ENCODE measurements at places on chromosomes 7 and 10. TPM values are rescaled to one million over a fixed set of nuclear protein-coding genes. Genes with fewer than 3 reads are reported as not detected.

GRCh38 chr10:113216102-113216501 lies 266.1 kb downstream of the TCF7L2 start:
- H3K4me1 ChIP-seq = no peaks in the 10 kb centered on the region
- no peaks in the 10 kb centered on the region for H3K36me3 ChIP-seq
- no peaks in the 10 kb centered on the region for H3K27me3 ChIP-seq
- DNase-seq = no peak
- no peak overlapping the region for H3K4me3 ChIP-seq
- no peak overlapping the region for H3K27ac ChIP-seq

DNA sequence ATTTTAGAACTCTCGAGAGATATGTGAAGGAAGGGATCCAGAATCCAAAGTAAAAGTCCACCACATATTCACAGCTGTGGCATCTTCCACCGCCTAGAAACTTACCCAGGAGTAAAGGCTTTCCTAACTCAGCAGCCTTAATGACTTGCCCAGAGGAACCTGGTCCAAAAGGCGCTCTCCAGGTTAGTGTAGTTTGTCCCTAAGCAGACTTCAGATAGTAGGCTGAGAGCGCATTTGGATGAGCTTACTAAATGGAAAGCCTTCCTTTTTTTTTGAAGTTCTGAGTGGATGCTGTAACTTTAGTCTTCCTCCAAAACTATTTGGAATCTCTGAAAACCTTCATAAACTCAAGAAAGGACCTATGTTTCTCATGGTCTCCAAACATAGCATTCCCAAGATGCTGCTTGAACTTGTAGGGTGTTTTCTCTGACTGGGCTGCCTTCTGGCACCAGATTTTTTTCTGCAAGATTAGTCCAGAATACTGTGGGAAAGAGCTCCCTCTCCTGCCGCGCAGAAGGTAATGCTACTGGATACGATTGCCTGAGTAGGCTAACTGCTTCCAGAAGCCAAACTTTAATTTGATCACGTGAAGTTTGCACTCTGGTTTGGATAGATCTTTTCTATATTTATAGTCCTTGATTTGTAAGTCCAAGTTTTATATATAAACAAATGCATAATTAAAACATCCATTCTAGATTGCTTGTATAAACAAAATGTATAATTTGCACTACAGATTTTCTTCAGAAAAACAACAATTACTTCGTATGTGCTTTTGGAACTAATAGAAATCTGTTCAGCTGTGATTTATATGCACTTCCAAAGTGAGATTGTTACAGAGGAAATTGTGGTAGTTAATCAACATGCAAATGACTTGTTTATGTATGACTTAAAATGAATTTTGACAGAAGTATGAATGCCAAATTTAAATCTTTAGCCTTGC lies 19.6 kb upstream of the GPR37 start:
- no peak for DNase-seq
- H3K27me3 ChIP-seq = no peaks in the 10 kb centered on the region
- H3K27ac ChIP-seq = no peak overlapping the region
- H3K4me1 ChIP-seq = no peaks in the 10 kb centered on the region
- H3K4me3 ChIP-seq = no peak overlapping the region

HSPA12A gene
- 5.5 TPM for total RNA-seq

DNA sequence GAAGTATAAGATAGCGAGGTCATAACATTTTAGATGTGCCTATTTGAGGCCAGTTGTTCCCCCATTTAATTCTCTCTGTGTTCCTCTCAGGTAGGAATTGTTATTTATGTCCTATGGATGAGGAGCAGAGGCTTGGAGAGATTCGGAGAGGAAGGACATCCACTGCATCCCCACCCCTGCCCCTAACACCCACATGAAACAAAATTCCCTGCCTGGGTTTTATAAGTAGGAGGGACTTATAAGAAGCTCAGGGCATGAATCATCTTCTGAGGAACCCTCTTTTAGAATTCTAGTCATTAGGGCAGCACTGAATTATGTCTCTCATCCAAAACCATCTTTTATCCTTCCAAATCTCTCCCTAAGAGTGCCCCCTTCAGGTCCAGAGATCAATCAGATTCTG lies 5.0 kb downstream of the CHAT start:
- H3K4me3 ChIP-seq = no peak overlapping the region
- H3K4me1 ChIP-seq = peaks cover 4% of the 10 kb centered on the region
- H3K27me3 ChIP-seq = no peaks in the 10 kb centered on the region
- no peak for DNase-seq
- no peak overlapping the region for H3K27ac ChIP-seq

GRCh38 chr10:92420546-92421275 lies 129.7 kb downstream of the MARCHF5 start:
- H3K27me3 ChIP-seq = no peaks in the 10 kb centered on the region
- no peaks in the 10 kb centered on the region for H3K4me1 ChIP-seq
- H3K27ac ChIP-seq = no peak overlapping the region
- no peaks in the 10 kb centered on the region for H3K36me3 ChIP-seq

DNA sequence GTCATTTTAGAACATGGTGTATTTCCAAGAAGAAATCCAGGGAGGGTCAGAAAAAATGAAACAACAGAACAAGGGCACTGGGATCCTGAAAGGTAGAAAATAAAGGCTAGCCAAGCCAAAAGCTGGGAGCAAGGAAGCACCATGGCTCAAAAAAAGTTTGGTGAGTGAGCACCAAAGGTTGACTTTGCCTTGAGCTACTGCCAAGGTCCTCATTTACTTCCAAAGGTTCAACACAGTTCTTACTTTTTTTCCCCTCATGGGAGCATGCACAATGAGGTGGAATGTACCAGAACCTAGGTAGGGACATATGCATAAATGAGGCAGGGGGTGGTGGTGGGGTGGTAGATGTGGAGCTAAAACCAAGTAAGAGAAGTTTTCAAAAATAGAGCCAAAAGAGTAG lies 182.8 kb downstream of the CPEB3 start:
- no peak overlapping the region for H3K4me3 ChIP-seq
- peaks cover 3% of the 10 kb centered on the region for H3K4me1 ChIP-seq
- H3K36me3 ChIP-seq = no peaks in the 10 kb centered on the region
- no peak for DNase-seq
- H3K27ac ChIP-seq = no peak overlapping the region

DNA sequence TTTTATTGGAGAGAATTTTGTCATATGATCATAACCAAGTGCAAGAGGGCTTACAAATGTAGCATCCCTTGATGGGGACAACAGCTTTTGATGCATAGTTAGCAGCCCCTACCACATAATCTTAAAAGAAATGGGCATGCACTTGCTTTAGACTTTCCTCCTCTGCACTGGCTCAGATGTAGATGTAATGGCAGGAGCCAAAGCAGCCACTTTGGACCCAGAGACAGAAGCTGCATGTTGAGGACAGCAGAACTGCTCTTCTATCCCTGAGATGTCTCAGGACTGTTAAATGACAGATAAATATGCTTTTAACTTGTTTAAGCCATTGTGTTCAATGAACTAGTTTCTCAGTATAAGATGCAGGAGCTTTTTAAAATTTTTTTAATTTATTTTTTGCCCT lies 450.7 kb downstream of the TYW1 start:
- no peak for DNase-seq
- H3K4me3 ChIP-seq = no peak overlapping the region
- no peaks in the 10 kb centered on the region for H3K4me1 ChIP-seq
- no peaks in the 10 kb centered on the region for H3K27me3 ChIP-seq
- no peaks in the 10 kb centered on the region for H3K36me3 ChIP-seq

DNA sequence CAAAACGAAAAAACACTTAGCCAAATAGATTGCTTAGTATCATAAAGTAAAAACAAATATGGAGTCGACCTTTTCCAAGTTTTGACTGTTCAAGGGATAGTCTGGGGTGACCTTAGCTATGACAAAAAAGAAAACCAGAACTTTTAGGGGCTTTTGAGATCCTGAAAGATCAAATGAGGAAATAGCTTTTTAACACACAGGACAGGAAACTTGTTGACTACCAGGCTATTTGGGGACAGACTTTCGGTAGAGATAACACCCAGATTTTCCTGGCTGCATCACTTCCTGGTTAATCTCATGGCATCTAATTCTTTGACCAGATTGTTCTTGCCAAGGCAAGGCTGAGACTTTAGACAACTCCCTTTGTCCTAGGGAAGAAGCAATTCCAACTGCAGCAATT lies 34.5 kb upstream of the EGR2 start:
- H3K4me3 ChIP-seq = no peak overlapping the region
- H3K4me1 ChIP-seq = no peaks in the 10 kb centered on the region
- H3K36me3 ChIP-seq = no peaks in the 10 kb centered on the region
- H3K27me3 ChIP-seq = no peaks in the 10 kb centered on the region

SCART1 gene
- total RNA-seq = 4.8 TPM

GRCh38 chr7:23955600-23956149 lies 245.7 kb downstream of the STK31 start:
- H3K36me3 ChIP-seq = no peaks in the 10 kb centered on the region
- H3K4me3 ChIP-seq = no peak overlapping the region

DNA sequence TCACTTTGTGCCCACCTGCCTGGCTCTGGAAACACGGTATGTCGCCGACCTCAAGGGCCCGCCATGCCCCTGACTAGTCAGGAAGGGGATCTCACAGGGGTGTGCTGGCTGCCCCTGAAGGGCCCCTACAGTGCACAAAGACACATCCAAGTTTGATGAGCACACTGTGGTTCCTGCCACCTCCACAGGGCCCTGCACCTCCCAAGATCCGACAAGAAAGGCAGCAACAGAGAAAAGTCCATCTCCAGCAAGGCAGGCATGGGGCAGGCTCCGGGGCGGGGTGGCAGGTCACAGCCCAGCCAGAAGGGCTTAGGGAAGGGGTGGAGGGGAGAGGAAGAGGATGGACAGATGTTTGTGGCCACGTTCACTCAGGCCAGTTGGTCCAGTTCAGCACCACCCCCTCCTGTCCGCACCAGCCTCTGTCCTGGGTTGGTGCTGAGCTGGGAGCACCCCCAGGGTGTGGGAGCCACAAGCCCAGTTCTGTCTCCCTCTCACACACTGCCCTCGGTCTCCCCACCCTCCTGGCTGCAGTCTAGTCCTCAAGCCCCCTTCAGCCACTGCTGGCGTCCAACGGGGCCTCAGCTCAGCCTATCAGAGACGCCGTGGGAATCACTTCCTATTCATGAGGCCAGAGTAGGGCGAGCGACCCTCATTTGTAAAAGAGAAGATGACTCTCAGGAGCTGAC lies 11.5 kb downstream of the DRGX start:
- DNase-seq = peak; percentile 45
- H3K36me3 ChIP-seq = no peaks in the 10 kb centered on the region
- no peaks in the 10 kb centered on the region for H3K4me1 ChIP-seq
- H3K4me3 ChIP-seq = no peak overlapping the region
- H3K27ac ChIP-seq = no peak overlapping the region

DNA sequence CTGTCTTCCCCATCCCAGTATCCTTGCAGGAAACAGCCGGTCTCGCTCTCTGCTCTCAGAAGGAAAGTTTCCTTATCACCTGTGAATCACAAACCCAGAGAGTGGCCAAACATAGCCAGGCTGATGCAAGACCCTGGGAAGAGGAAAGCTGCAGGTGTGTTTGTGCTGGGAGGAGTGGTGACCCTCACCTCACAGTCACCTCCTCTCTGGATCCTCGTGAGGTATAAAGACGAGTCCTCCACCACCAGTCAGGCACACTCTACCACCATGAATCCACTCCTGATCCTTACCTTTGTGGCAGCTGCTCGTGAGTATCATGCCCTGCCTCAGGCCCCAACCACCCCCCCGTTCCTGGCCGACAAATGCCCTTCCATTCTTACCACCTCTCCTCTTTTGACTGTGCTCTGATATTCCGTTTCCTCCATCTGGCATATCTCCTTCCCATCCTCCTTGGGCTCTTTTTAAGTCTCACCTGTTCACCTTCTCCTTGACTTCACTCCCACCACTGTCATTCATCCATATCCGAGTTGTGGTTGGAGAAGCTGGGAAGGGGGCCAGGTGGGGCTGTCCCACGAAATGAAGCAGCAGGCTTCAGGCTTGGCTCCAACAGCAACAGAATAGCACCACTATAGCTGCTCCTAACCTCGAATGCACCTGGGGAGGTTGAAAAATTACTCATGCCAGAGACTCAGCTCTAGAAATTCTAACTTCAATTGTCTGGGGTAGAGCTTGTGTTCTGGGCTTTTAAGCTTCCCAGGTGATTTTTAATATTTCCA lies at the start of gene PRSS1:
Gene PRSS1 (plus strand): TSS at position 255 of the 776 bp plus-strand sequence. CDS start 13 bp downstream, at position 268.
- no peak within 1 kb of the TSS for H3K27ac ChIP-seq
- H3K4me3 ChIP-seq = no peak within 1 kb of the TSS
- H3K36me3 ChIP-seq = no peaks in the 10 kb centered on the region
- no peaks in the 10 kb centered on the region for H3K27me3 ChIP-seq

- H3K36me3 ChIP-seq = no peaks in the 10 kb centered on the region
- no peak overlapping the region for H3K27ac ChIP-seq
Observed at GRCh38 chr7:7970237-7970530, 1.6 kb downstream of the GLCCI1 start.

DNA sequence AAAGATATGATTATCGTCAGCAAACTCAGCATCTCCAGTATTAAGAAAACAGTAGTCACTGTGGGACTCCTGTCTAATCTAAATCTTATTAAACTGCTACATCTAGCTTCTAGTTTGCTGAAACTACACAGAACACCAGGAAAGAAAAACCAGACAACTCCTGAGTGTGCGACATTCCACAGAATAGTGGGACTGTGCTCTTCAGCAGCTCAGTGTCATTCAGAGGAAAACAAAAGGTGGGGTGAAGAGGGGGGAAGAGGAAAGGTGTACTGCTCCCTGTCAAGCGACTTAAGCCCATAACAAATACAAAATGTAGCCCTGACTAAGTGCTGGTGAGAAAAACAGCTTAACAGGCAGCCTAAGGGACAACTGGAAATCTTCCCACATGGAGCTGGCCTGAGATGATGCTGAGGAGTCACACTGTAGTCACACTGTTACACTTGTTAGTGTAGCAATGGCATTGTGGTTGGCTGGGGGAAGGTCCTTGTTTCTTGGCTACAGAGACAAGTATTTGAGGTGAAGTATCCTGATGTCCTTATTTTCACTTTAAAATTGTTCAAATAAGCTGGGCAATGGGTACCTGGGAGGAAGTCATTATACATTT lies 135.5 kb downstream of the USP6NL start:
- H3K36me3 ChIP-seq = no peaks in the 10 kb centered on the region
- no peaks in the 10 kb centered on the region for H3K4me1 ChIP-seq
- no peak overlapping the region for H3K27ac ChIP-seq
- no peaks in the 10 kb centered on the region for H3K27me3 ChIP-seq
- DNase-seq = no peak

- H3K4me3 ChIP-seq = no peak overlapping the region
- H3K27ac ChIP-seq = peak overlapping the region; percentile 64
- no peaks in the 10 kb centered on the region for H3K36me3 ChIP-seq
- no peaks in the 10 kb centered on the region for H3K27me3 ChIP-seq
- peaks cover 19% of the 10 kb centered on the region for H3K4me1 ChIP-seq
Observed at GRCh38 chr10:69065406-69066361, 22.2 kb upstream of the SRGN start.

GRCh38 chr7:136030330-136030729 lies 53.2 kb upstream of the MTPN start:
- no peak overlapping the region for H3K4me3 ChIP-seq
- no peaks in the 10 kb centered on the region for H3K36me3 ChIP-seq
- no peak overlapping the region for H3K27ac ChIP-seq
- no peaks in the 10 kb centered on the region for H3K4me1 ChIP-seq

WEE2 gene
- not detected for total RNA-seq

GRCh38 chr10:106296750-106297392 lies 867.6 kb downstream of the SORCS1 start:
- no peak for DNase-seq
- H3K27ac ChIP-seq = no peak overlapping the region
- H3K4me1 ChIP-seq = no peaks in the 10 kb centered on the region
- H3K36me3 ChIP-seq = no peaks in the 10 kb centered on the region
- no peaks in the 10 kb centered on the region for H3K27me3 ChIP-seq
- H3K4me3 ChIP-seq = no peak overlapping the region

Data from ascending aorta (tissue), 2 donors.